Calu3 (cell line): ENCODE measurements at places on chromosomes 1 and 21.
A peak's percentile ranks its signal among the peaks of the same experiment; 100 is the strongest.

DNA sequence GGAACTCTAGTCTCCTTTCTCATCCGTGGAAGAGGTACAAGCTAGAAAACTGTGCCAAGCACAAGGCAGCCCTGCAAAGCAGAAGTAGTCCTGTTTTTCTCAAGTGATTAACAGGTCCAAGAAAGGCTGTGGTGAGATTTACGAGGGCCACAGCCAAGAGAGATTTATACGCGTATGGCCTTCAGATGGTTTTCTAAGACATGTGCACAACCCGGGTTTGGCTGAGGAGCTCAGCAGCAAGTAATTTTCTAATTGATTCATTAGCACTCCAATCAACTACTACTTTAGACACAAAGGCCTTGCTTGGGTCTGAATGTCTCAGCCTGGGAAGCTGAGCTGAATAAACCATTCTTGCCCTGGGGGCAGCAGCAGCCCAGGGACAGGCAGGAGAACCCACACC is 55.8 kb downstream of the SSBP3 start:
- no peak for DNase-seq

- no peak for DNase-seq
Measured at GRCh38 chr1:12204754-12205658, 24.8 kb upstream of the VPS13D start.

- DNase-seq = no peak
Measured at GRCh38 chr1:155131856-155132255, 3.8 kb upstream of the SLC50A1 start.

GRCh38 chr1:234500269-234500668 is 21.3 kb upstream of the TARBP1 start:
- peak; percentile 28 for DNase-seq

DNA sequence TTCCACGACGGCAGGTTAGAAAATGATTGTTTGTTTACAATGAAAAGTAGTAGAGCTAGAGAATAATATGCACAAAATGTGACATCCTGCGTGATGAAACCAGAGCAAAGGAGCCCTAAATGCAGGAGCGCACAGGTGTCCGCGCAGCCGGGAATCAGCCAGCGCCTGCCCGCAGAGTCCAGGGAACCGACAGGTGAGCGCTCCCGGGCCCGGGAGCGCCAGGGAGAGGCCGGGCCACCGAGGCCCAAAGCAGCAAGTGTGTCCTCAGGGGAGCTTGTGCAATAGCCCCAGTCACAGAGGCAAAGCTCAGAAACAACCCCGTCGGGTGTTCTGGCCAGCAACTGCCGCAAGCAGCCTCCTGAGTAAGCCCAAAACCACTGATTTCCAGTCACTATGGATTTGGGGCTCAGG is 789 bp upstream of the GALE start:
- no peak for DNase-seq

GRCh38 chr1:67855444-67855843 is 22.2 kb upstream of the GNG12 start:
- DNase-seq = no peak

DNA sequence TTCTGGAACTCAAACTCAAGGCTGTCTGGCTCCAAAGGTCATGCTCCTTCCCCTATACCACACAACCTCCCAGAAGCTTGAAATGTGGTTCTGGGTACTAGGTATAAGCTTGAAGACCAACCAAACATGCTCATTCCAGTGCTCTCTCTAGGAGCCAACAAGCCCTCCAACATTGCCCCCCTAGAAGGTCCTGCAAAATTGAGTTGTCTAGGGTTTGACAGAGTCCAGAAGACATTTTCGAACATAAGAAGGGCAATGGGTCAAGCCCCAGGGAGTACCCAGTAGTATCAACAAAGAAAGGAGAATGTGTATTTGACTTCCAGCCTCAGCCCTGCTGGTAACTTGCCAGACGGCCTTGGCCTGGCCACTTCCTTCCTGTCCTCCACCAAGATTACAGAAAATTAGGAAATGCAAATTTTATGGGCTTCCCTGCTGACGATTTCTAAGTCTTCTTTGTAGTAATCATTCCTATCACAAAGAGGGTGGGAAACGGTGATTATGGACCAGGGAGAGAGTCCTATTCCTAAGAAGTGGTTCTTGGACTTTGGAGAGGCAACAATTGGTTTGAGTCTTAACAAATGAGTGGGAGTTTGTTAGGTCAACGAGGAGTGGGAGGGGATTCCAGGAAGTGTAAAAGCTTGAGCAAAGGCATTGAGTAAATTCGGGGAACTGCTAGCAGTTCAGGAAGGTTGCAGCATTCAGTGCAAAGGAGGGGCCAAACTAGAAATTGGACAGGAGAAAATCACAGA is 18.7 kb upstream of the SLAMF1 start:
- no peak for DNase-seq

- DNase-seq = no peak
Measured at GRCh38 chr1:167090314-167090942, at the start of gene GPA33. Gene GPA33 (minus strand): TSS chr1:167090377. CDS start chr1:167090287, 90 bp downstream.

GRCh38 chr21:35373998-35374397 is 324.9 kb upstream of the RUNX1 start:
- no peak for DNase-seq

DNA sequence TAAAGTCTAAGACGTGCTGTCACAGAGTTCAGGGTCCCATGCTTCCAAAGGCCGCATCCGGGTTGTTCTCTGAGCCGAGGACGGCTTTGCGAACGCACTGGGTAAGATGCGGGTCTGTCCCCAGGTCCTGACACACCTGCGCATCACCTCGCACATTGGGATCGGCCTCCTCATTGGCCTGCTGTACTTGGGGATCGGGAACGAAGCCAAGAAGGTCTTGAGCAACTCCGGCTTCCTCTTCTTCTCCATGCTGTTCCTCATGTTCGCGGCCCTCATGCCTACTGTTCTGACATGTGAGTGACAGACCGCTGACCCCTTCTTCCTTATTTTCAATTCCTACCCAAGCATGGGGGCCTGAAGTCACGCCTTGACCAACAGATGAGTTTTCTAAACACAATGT is 25.3 kb downstream of the TFF3 start:
- no peak for DNase-seq
